MV-4-11 (cell line): ENCODE measurements at places on chromosomes 3 and 15.

- no peak for DNase-seq
Measured at GRCh38 chr15:79168922-79169456, 78.4 kb upstream of the RASGRF1 start.

DNA sequence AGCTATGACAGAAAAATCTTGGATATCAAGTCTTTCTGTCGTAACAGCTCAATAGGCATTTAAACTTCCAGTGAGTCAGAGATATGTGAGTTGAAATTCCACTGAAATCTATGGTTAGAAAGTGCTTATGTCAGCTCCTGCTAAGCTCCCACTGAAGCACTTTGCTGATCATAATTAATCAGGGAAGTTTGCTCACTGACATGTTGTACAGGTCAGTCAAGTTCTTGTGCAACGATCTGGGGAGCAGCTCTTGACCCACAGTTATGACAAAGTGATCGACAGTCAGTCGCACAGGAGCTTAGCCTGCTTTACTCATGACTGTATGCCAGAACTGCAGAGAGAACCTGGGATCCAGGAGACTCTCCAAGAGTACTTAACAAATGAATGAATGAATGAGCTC, 453.5 kb downstream of the SOX2 start:
- DNase-seq = no peak

- no peak for DNase-seq
Measured at GRCh38 chr3:188080091-188080490, 73.9 kb upstream of the LPP start.

GRCh38 chr15:32909431-32909830, 191.6 kb downstream of the GREM1 start:
- peak; percentile 14 for DNase-seq

GRCh38 chr3:141412087-141412935, 44.0 kb downstream of the ZBTB38 start:
- DNase-seq = no peak

DNA sequence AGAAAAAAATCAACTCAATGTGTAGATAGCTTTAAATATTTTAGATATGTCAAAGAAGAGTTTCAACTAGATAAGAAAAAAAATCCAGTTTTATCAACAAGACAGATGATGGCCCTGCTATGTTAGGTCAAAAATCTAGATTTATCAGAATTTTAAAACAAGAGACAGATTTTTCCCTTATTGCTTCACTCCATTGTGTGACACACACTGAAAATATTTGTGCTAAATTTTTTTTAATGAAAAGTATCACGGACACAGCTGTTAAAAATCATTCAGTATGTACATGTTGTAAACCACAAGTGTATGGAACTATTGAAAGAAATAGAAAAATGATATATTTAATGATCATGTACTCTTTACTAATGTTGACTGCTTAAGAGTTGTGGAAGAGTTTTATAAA, 43.6 kb downstream of the FOXB1 start:
- no peak for DNase-seq

DNA sequence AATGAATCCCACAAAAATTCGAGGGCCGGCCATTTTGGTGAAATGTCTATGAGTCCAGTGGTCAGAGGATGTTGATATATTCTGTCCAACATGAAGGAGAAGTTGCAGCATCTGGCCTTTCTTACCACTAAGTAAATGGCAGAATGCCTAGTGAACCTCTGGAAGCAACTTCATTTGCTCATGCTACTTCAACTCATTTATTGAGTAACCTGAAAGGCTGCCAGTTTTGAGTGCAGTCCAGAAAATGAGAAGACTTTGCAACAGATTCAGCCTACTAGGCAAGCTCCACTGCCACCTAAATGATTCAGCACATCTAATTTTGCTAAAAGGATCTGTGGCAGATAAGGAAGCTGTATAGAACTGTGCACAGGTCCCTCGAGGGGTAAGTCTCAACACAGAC, 265.0 kb downstream of the OPA1 start:
- peak; percentile 40 for DNase-seq

GRCh38 chr3:195204360-195205163, 66.4 kb downstream of the XXYLT1 start:
- DNase-seq = peak; percentile 66

- no peak for DNase-seq
Measured at GRCh38 chr3:62592408-62592807, 219.1 kb upstream of the FEZF2 start.

GRCh38 chr3:172317984-172318383, 130.3 kb downstream of the GHSR start:
- peak; percentile 82 for DNase-seq

DNA sequence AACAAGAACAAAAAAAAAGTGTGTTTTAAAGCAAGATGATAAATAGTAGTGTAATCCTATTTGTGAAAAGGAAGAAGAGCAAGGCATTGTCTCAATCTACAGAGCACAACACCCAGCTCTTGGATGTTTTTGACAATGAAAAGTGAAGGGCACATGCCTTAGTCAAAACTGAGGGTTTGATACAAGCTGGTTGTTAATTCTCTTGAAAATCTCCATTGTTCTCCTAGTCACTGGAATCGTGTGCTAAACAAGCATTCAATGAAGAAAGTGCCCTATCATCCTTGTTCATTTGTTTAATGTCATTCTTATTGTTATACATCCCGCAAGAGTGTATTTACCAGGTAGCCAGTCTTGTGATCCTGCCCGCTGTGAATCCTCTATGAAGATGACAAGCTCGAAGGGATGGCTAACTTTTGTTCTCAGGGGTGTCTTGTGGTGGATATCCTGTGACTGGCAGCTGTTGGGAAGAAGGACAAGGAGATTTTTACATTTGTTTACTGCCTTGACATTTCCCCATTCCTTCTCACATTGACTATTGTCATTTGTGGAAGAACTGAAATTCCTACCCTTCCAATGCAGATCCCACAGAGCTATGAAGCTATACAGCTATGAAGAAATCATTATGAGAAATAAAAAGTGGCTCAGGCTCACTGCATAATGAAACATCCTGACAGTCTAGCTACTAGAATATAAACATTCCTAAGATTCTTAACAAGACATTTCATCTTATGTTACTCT, 175.9 kb downstream of the VGLL3 start:
- no peak for DNase-seq

DNA sequence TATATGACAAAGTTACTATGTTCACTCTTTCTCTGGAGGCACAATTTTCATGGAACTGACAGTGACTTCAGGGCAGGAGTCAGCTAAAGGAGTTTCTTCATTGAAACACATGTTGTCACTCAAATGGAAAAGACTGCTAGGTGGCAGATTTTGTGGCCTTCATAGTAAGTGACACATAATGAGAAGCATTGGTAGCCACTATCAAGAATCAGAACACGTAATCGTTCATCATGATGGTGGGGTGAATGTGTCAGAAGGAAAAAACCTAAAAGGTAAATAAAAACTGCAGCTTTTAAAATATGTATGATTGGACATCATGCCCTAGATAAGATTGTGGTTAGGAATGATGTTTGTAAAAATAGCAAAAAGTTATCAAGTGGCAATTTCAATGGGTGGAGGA, 1491.0 kb downstream of the SI start:
- DNase-seq = no peak

DNA sequence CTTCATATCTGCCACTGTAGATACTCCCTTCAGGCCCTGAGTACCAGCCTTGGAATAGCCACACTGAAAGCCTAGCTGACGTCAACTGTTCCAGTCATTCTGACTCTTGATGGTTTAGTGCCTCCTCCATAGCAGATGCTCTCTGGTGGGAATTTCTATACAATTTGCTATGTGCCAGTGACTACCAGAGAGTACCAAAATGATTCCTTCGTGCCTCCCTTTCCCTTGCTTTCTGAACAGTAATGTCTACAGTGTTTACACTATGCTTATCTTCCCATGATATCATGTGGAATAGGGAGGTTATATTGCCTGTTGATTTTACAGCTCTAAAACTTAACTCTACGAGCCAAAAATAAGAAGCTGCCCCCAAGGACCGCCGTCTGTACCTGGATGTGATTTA, 109.7 kb upstream of the GMNC start:
- no peak for DNase-seq

DNA sequence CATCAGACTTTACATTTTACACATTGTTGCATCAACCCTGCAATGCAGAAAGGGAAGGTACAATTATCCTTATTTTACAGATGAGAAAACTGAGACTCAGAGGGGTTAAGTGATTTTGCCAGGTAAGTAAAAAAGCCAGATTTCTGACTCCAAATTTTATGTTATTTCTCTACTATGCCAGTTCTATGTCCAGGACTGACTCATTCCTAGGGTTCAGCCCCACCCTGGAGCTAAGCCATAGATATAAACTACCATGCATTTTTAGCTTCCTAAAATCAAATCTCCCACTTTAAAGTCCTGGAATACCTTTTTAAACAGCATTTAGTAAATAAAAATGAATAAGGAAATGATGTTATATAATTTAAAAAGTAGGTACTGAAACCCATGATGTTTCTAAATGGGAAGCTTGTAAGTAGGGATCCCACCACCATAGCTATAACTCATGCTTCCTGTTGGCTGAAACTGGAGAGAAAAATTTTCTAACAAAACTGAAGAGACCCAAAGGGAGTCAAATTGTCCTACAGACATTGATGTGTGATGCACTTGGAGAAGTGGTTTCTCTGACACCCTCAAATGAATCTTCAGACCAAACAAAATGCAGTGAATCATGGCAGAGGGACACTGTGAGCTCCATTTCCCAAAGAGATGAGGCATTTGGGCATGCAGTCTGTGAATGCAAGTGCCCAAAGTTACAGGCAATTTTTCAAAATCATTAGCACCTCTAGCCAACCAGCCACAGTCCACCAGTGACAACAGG, 301.7 kb upstream of the UMPS start:
- no peak for DNase-seq

DNA sequence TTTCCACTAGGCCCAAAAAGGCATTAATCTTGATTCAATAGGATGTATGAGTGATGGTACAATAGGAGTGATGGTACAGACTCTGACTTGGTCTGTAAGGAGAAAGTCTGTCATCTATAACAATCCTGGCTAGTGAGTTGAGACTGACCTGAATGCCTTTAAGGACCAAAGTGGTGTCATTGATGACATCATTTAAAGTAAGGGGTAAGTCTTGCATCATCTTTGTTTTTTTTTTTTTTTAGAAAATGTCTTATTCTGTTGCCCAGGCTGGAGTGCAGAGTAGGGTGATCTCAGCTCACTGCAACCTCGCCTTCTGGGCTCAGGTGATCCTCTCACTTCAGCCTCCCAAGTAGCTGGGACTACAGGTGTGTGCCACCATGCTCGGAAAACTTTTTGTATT, 5.6 kb upstream of the TMEM45A start:
- no peak for DNase-seq

- no peak for DNase-seq
Measured at GRCh38 chr3:48187579-48188265, 495 bp downstream of the CDC25A start.

- no peak for DNase-seq
Measured at GRCh38 chr3:171393032-171393744, 67.0 kb downstream of the TNIK start.

DNA sequence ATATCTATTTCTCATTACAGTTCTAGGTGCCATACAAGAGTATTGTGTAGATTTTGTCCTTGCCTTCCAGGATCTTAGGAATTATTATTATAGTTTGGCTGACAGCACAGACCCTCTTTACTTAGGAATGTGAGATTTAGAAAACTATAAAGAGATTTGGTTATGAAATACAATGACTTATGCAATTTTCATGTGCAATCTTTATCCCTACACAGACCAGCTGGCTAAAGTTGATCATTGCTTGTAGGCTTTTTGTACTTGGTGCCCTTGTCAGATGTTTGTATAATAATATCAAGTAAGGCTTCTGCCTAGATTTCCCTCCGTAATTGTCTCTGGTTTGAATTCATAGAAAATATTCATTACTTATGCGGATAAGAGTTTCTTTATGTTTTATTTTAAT, 174.5 kb upstream of the GAP43 start:
- no peak for DNase-seq

- DNase-seq = no peak
Measured at GRCh38 chr3:71771884-71772283, 13.1 kb downstream of the PROK2 start.

GRCh38 chr3:30248423-30248822, 358.0 kb upstream of the TGFBR2 start:
- no peak for DNase-seq

DNA sequence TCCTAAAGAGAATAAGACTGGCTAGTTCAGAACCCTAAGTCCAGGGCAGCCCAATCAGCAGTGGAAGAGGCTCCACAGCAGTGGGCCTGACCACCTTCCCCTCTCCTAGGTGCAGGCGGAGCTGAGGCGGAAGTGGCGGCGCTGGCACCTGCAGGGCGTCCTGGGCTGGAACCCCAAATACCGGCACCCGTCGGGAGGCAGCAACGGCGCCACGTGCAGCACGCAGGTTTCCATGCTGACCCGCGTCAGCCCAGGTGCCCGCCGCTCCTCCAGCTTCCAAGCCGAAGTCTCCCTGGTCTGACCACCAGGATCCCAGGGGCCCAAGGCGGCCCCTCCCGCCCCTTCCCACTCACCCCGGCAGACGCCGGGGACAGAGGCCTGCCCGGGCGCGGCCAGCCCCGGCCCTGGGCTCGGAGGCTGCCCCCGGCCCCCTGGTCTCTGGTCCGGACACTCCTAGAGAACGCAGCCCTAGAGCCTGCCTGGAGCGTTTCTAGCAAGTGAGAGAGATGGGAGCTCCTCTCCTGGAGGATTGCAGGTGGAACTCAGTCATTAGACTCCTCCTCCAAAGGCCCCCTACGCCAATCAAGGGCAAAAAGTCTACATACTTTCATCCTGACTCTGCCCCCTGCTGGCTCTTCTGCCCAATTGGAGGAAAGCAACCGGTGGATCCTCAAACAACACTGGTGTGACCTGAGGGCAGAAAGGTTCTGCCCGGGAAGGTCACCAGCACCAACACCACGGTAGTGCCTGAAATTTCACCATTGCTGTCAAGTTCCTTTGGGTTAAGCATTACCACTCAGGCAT, 33.7 kb downstream of the VIPR1 start:
- peak; percentile 32 for DNase-seq

DNA sequence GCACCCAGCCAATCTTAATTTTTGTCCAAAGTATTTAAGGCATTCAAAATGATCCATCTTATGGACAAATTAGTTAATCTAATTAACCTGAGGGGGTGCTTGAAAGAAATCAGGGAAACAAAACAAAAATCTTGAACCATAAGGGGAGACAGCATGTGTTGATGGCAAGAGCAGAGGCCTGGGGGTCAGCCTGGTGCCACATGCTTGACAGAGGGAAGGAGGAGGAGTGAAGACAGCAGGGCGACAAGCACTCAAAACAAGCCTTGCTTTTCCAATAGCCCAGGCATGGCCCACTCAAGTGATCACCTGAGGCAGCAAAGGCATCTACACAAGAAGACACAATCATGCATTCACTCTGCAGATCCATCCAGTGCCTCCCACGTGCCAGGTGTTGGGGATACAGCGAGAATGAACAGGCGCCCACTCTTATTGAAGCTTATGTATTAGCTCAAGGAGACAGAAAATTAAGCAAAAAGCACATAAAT, 25.0 kb upstream of the MGLL start:
- DNase-seq = no peak
